Amniotic stem cell (primary cell): ENCODE measurements at places on chromosomes 7 and 10.

GRCh38 chr7:116547347-116547746 is 22.5 kb downstream of the CAV1 start:
- no peak for DNase-seq

GRCh38 chr7:42886893-42887505 is 24.9 kb downstream of the C7orf25 start:
- DNase-seq: no peak

- DNase-seq: no peak
These were observed 716.4 kb downstream of the NRG3 start for GRCh38 chr10:82591421-82591820.

- DNase-seq: no peak
These were observed 112.8 kb downstream of the PTEN start for GRCh38 chr10:87976101-87976743.

GRCh38 chr10:73590881-73591799 is at the start of gene USP54:
TSS of gene USP54 (minus strand) at chr10:73591342. CDS start at chr10:73575658, 15,684 bp downstream.
- DNase-seq: peak; percentile 9

- DNase-seq: no peak
These were observed 142.6 kb upstream of the RHEB start for GRCh38 chr7:151662251-151662826.

DNA sequence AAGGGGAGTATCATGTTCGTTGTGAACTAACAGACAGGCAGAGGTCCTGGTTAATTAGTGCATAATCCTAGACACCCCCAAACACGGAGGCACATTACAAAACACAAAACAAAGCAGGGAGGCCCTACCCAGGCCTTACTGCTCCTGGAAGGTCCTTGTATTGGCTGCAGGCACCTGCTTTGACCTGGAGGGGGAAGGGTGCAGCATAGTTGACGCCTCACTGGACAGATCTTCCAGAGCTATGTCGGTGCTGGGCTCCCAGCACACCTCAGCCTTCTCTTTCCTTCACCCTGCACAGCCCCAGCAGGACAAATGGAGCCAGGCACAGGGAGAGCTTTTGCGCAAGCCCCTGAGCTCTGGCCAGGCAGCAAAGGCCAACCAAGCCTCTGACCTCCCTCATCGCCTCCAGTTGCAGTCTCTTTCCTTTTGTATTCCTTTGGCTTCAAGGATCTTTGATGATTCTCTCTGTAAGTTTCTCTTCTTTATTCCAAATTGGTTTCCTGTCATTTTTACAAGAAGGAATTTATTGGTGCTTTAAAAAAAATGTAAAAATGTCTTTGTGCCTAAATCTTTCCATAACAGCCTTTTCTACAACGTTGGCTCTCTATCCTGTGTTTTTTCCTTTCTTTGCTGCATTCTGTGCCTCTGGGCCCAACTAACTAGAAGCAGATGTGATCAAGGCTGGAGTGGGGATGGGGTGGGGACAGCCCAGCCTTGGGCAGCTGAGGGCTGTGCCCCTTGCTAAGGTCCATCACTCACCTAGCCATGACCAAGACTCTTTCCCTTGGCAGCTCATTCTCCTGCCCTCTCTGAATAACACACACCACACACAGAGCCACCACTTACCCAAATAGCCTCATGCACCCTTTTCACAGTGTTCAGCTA is 317.1 kb upstream of the NPVF start:
- no peak for DNase-seq

GRCh38 chr10:43453266-43453831 is 16.4 kb downstream of the ZNF487 start:
- no peak for DNase-seq

- DNase-seq: no peak
These were observed 1233.2 kb upstream of the AUTS2 start for GRCh38 chr7:68364886-68365625.

DNA sequence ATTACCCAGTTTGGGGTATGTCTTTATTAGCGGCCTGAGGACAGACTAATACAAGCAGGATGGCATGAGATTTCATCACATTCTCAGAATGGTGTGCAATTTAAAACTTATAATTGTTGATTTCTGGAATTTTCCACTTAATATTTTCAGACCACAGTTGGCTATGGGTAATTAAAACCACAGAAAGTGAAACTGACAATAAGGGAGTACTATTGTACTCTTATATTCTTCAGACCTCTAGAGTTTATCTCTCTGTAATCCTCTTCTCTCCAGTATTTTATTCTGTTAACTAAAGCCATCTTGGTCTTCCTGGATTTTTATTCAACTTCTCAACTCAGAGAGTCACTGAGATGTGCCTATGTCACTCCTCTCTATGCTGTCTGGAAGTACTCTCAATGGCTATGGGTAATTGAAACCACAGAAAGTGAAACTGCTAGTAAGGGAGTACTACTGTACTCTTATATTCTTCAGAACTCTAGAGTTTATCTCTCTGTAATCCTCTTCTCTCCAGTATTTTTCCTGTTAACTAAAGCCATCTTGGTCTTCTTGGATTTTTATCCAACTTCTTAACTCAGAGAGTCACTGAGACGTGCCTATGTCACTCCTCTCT is 118.3 kb downstream of the PPP1R17 start:
- DNase-seq: no peak

GRCh38 chr7:8185926-8186683 is 75.9 kb downstream of the ICA1 start:
- no peak for DNase-seq

DNA sequence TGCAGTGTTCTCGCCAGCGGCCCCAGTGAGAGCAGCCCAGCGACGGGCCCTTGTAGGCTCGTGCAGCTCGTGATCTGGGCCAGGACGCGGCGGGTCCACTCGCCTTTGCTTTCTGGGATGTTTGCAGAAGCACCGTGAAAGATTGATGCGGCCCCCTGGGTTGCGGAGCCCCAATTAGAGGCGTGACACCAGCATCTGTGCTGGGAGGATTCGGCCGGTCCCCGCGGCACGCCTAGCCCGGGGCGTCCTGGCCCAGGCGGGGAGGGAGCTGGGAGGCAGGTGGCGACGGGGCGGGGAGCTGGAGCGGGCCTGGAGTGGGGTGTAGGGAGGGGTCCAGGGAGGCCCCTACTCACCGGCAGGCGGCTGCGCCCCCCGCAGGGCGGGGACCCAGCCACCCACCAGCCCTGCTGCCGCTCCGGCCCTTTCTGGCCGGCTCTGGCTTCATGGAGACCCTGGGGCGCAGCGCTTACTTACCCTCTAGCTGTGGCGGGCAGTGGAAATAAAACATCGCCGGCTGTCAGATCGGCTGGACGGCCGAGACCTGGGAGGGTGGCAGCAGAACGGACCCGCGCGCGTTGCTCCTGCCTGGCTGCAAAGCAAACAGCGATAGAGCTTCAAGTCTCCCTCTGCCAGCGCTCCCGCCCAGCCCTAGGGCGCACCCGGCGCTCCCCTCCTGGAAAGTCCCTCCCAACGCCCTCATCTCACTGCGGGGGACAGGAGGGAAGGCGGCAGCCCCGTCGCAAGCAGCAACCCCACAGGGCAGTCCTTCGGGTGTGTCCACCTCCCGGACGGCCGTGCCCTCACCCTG is 752 bp downstream of the DRGX start:
- DNase-seq: no peak

DNA sequence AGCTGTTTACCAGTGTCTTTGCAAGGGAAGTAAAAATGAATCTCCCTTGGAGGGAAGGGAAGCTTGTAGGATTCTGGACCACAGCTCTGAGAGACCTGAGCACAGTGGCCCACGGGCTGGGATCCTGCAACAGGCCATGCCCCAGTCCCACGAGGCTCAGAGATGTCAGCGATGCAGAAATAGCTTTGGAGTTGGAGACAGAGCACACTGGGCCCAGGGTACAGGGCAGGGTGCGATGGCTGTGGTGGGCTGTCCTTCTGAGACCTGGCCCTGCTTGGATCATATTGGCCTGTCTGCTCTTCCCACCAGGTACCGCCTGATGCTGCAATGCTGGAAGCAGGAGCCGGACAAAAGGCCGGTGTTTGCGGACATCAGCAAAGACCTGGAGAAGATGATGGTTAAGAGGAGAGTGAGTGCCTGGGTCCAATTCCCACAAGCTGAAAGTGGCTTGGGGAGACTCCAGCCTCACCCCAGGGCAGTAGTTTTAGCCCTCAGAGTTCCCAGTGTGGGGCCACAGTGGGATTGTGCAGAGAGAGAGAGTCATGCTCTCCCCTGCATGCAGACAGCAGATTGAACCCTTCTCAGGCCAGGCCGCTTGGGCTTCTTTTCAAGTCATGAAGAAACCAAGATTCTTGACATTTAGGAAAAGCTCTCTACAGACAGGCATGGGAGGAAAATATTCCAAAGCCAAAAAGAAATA is 13.5 kb upstream of the CSGALNACT2 start:
- no peak for DNase-seq

DNA sequence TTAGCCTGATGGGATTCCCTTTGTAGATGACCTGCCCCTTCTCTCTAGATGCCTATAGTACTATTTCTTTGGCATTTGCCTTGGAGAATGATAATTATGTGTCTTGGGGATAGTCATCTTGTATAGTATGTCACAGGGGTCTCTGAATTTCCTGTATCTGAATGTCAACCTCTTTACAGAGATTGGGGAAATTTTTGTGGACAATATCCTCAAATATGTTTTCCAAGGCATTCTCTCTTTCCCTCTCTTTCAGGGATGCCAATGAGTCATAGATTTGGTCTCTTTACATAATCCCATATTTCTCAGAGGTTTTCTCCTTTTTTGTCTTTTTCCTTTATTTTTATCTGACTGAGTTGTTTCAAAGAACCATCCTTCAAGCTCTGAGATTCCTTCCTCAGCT is 99.4 kb downstream of the CTNNA3 start:
- no peak for DNase-seq

DNA sequence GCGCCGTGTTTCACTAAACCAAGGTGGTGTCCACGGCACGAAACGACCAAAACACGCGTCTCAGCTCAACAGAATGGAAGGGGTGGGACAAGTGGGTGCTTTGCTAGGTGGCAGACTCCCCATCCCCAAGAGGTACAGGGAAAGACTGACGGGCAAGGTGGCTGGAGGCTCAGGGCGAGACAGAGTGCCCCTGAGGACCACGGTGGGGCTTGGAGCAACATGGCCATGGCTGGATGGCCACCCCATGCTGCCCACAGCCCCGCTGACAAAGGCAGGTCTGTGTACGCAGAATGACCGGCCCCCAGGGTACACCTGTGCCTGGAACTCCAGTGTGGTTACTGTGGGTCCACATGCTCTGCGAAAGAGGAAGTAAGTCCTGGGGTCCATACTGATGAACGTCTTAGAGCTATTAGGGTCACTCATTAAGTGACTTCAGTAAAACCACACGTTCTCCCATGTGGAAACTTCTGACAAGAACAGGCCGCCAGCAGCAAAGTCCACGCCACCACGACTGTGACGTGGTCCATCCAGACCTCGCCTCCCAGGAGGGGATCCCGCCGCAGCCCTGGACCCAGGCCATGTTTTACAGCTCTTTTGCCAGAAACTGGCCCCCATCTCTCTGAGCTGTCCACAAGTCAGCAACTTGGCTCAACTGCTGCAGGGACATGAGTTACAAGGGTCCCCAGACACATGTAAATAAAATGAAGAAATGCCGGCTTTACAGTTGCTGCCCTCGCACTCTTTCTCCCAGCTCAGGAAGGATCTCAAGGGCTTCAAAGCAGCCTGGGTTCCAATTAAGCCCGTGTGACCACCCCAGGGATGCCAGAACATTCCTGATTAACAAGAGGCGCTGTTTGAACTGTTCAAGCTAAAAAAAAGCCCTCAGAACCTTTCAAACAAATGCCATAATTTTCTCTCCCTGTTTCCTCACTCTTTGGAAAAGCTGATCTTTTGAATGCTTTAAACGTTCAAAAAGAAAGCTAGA is 66.8 kb downstream of the MAD1L1 start:
- DNase-seq: no peak

DNA sequence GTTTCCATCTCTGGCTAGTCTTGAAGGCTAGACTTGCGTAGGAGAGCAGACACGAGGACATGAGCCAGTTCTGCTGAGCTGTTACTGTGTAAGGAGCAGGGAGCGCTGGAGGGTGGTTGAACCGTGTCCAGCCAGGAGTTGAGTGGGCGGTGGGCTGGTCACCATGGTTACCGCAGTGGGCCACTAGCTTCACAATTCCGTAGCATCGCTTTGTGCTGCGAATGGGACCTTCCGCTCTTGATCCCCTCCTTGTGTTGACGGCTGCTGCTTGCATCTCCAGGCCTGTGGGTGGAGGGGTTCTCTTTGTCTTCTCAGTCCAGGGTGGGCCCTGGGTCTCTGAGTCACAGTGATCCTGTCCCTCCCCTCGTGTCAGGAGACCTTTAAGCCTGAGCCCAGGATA is 49.4 kb upstream of the OCM start:
- no peak for DNase-seq

DNA sequence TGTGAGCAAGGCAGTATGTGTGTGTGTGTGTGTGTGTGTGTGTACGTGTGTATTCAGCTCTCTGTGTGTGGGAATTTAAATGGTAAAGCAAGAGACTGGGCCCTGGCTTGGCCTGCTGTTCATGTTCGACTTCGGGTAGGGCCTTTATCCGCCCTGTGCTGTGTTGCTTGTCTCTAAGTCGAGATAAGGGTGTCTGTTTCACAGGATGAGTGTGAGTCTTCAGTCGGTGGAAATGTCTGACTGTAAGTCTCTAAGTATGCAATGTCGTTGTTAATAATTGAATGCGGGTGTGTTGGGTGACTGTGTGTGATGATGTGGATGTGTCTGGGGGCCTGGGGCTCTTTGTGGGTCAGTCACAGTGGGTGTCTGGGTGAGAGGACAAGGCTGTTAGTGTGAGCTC is 34.8 kb downstream of the HIF1AN start:
- DNase-seq: no peak

- no peak for DNase-seq
These were observed 199.0 kb downstream of the GPR37 start for GRCh38 chr7:124566583-124566982.

GRCh38 chr7:5634107-5634950 is 147.1 kb downstream of the RNF216 start:
- peak; percentile 28 for DNase-seq

GRCh38 chr10:24446739-24447138 is 237.8 kb downstream of the KIAA1217 start:
- DNase-seq: no peak

GRCh38 chr7:66283003-66283920 is 78.1 kb downstream of the TPST1 start:
- DNase-seq: peak; percentile 69
